ENCODE measurements at places on chromosomes 13 and 19. TPM values are rescaled to one million over a fixed set of nuclear protein-coding genes. Genes with fewer than 3 reads are reported as not detected.

DNA sequence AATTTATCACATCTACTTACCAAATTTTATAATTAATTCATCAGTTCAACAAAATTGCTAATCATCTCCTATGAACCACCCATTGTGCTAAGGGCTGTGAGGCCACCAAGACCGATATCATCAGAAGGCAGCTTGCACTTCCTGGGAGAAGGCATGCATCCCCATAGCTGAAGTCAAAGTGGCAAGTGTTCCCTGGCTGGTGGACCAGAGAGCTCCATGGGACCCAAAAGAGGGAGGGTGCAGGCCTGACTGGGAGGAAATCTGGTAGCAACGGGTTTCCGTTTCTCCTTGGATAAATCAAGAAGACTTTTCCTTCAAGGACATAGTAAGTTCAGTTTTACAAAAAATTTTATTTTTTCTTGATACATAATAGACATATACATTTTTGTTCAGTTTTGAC, 325.2 kb downstream of the FGF9 start:
- no peak for DNase-seq

GRCh38 chr19:19463348-19464117, 51.8 kb downstream of the TSSK6 start:
- DNase-seq, result no peak

DNA sequence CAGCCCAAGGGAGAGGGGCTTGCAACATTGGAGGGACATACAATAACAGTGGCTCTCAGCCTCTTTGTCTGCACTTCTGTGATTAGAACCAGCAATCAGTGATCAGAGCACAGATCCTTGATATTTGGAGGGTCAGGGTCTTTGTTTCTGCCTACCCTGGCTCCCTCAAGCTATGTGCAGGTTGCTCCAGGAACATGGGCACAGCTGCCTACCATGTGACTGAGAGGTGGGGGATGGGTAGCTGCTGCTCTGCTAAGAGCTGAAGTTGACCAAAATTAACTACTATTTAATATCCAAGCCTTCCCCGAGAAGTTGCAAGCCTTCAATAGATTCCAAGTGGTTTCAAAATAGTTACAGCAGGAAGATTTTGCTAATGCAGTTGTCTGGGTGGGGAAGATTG, 202.6 kb downstream of the ZIC5 start:
- no peak for DNase-seq

GRCh38 chr19:31349160-31349881, at the start of gene TSHZ3:
Gene TSHZ3, minus strand, starts transcription at chr19:31349436. Its CDS starts 217 bp downstream, at chr19:31349219.
- no peak for DNase-seq

DNA sequence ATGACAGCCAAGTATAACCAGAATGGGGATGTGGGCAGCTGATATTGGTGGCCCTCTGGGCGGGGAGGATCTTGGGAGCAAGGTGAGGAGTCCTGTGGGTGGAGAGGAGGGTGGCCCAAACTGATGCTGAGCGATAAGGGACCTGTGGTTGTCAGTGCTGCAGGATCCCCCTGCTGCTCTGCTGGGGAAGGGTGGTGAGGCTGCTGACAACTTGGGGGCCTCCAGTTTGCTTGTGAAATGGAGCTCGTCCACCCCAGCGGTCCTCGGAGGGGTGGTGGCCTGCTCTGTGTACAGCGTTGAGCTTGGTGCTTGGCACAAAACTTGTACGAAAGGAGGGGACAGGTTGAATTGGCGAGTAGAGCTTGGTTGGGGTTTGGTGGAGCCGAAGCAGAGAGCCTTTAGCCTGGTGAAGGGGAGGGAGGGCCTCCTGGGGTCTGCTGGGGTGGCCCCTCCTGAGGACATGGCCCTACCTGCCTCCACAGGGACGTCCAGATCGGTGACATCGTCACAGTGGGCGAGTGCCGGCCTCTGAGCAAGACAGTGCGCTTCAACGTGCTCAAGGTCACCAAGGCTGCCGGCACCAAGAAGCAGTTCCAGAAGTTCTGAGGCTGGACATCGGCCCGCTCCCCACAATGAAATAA, 2.9 kb downstream of the RPS11 start:
- no peak for DNase-seq

GRCh38 chr19:45901432-45901911, 941 bp downstream of the MYPOP start:
- no peak for DNase-seq

DNA sequence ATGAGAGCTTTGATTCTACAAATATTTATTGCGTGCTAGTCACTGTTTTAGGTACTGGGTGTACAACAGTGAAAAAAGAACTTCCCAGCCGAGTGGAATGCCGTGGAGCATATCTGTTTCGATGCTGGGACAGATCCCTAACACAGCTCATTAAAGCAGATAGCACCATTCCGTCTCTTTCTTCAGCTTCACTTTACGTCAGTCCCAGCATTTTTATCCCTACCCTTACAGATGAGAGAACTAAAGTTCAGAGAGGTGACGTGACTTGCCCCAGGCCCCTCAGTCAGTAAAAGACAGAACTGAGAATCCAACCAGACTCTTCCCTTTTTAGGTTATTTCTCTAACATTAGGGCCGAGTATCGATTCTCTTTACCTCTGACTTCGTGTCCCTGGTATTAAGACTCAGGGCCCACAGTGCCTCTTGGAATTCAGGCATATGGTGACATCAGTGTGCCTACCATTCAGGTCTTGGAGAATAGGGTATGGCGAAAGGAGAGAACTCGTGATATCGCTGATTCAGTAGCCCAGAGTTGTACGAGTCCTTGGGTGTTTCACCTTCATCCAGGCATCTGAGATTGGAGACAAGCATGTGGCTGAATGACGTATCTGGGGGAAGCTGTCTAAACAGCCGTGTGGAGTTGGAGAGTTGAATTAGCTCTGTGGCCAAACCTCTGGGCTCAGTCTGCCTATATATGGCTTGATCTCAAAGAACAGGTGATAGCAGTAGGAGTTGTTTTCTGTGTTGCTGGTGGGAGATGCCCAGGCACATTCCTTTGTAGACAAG, 27.1 kb downstream of the ACTN4 start:
- DNase-seq, result no peak

Gene PTGER1
- 0.20 TPM for polyA plus RNA-seq

Gene PCSK4
- polyA plus RNA-seq, result 18.3 TPM
